ENCODE measurements at places on chromosomes 7 and 10.

- no peak for DNase-seq
These were observed 28.1 kb upstream of the CREB3L2 start for GRCh38 chr7:138029941-138030340.

GRCh38 chr7:84617265-84618030 lies 422.9 kb upstream of the SEMA3A start:
- no peak for DNase-seq

- DNase-seq, result peak; percentile 96
These were observed at the start of gene ZSWIM8 for GRCh38 chr10:73785211-73785720. Gene ZSWIM8, plus strand, starts transcription at chr10:73785606. Its CDS starts 273 bp downstream, at chr10:73785879.

GRCh38 chr10:3871424-3871996 lies 86.5 kb upstream of the KLF6 start:
- DNase-seq, result no peak

GRCh38 chr7:139791316-139791715 lies 13.5 kb upstream of the HIPK2 start:
- DNase-seq, result no peak

DNA sequence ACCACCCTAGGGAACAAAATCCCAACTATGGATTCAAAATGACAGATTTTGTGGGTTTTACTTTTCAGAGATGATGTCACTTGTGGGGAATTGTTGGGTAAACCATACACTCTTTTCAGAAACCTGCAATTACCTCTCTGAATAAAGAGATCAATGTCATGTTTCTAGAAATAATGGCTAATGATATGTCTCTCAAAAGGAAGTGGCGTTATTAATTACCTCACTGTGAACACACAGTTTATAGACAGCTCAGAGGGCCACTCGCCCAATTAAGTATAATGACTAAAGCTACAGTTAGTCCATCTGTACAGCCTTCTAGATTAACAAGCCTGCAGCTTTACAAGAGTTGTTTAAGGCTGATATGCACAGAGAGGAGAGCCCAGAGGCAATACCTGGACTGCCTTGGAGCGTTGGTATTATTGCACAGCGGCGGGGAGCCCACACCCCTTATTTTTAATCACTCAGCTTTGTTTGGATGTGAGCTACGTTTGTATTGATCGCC lies 79.5 kb downstream of the RAB11FIP2 start:
- no peak for DNase-seq

DNA sequence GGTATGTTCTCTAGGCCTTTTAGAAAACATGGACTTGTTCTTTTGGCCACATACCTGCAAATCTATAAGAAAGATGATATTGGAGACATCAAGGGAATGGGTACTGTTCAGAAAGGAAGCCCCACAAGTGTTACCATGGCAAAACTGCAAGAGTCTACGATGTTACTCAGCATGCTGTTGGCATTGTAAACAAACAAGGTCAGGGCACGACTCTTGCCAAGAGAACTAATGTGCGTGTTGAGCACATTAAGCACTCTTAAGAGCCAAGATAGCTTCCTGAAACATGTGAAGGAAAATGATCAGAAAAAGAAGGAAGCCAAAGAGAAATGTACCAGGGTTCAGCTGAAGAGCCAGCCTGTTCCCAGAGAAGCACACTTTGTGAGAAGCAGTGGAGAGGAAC lies 37.1 kb downstream of the SDK1 start:
- DNase-seq, result no peak

GRCh38 chr10:66008221-66008620 lies 917.6 kb upstream of the LRRTM3 start:
- no peak for DNase-seq

- no peak for DNase-seq
These were observed 316.1 kb upstream of the FZD1 start for GRCh38 chr7:90948085-90948484.

All from fibroblast of skin of scalp (primary cell).